GM23338 (cell line): ENCODE measurements at places on chromosomes 7 and 10. TPM values are rescaled to one million over a fixed set of nuclear protein-coding genes. Genes with fewer than 3 reads are reported as not detected.

The SVIL gene
- total RNA-seq = 7.8 and 8.8 TPM in 2 replicates

The NFKB2 gene
- 19.0 and 29.4 TPM in 2 replicates for total RNA-seq

The ORAI2 gene
- 21.7 and 33.8 TPM in 2 replicates for total RNA-seq

The PLAU gene
- total RNA-seq = 13.3 and 14.5 TPM in 2 replicates

The NXPH1 gene
- total RNA-seq = 3.0 and 5.2 TPM in 2 replicates

GRCh38 chr10:13882119-13882711, 295.4 kb downstream of the PRPF18 start:
- peak; percentile 93 for DNase-seq
- H3K4me1 ChIP-seq = peaks cover 34% of the 10 kb centered on the region
- no peak overlapping the region for H3K4me3 ChIP-seq

GRCh38 chr10:102593074-102593803, 51.0 kb upstream of the TRIM8 start:
- no peaks in the 10 kb centered on the region for H3K27me3 ChIP-seq
- no peaks in the 10 kb centered on the region for H3K36me3 ChIP-seq
- H3K4me3 ChIP-seq = no peak overlapping the region
- DNase-seq = no peak
- peaks cover 8% of the 10 kb centered on the region; the same call in 1 of the 2 replicates for H3K4me1 ChIP-seq

GRCh38 chr7:52507546-52508255, 527.7 kb upstream of the POM121L12 start:
- no peak for DNase-seq
- H3K36me3 ChIP-seq = no peaks in the 10 kb centered on the region
- H3K4me1 ChIP-seq = no peaks in the 10 kb centered on the region
- H3K4me3 ChIP-seq = no peak overlapping the region
- H3K27ac ChIP-seq = no peak overlapping the region

DNA sequence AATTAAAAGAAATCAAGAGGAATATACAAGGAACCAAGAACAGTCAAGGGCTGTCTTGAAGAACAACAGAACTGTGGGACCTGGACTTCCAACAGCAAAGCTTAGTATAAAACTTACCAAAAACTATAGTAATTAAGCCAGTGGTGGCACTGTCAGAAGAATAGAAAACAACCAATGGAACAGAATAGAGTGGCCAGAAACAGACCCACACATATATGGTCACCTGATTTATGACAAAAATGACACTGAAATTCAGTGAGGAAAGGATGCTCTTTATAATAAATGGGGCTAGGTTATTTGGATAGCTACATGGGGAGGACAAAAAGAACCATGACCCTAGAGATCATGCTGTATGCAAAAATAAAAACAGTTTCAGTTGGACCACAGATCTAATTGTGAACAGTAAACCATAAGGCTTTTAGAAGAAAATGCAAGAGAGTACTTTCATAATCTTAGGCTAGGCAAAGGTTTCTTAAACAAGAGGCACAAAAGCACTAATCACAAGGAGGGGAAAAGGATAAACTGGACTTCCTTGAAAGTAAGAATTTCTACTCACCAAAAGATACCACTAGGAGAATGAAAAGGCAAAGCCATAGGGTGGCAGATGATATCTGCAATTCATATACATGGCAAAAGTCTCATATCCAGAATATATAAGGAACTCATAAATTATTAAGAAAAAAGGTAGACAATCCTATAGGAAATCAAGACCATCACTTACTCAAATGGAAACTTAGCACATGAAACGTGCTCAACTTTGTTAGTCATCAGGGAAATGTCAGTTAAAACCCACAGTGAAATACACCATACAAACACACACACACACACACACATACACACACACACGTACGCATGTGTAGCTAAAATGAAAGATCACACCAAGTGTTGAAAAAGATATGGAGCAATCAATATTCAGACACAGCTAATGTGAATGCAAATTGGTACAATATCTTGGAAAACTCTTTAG, 20.8 kb downstream of the HYCC1 start:
- no peaks in the 10 kb centered on the region for H3K36me3 ChIP-seq
- peaks cover 77% of the 10 kb centered on the region for H3K4me1 ChIP-seq
- peak overlapping the region; percentile 18; the same call in 1 of the 2 replicates for H3K27ac ChIP-seq
- no peak overlapping the region for H3K4me3 ChIP-seq
- DNase-seq = no peak
- no peaks in the 10 kb centered on the region for H3K27me3 ChIP-seq

DNA sequence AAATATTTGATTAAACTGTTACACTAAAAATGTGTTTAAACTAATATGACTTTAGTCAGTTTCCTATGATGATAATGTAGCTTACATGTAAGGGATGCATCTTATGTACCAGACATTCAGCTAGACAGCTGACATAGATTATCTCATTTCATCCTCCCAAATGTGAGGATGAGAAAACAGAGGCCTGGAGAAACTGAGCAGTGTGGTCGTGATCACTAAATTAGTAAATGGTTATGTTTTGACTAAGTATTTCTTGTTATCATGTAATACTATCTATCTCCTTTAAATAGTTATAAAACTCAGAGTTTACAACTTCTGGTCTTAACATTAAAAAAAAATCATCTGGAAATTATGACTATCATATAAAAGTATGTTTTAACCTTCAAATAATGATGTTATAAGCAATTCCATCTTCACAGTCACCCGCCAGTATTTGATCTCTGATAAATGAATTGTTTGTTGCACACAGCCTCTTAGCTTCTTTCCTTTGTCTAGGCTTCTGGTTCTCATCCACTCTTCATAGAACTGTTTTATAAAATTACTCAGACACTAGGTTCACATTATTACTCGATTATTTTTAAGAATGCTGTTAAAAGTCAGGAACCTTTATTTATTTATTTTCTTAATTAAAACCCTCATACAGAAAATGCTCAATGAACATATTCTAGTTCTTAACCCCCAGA, 33.6 kb upstream of the HDAC9 start:
- no peaks in the 10 kb centered on the region for H3K36me3 ChIP-seq
- no peaks in the 10 kb centered on the region for H3K4me1 ChIP-seq
- no peak for DNase-seq
- H3K4me3 ChIP-seq = no peak overlapping the region

- H3K4me3 ChIP-seq = no peak overlapping the region
- H3K27ac ChIP-seq = no peak overlapping the region
- DNase-seq = peak; percentile 56
- H3K4me1 ChIP-seq = peaks cover 7% of the 10 kb centered on the region; the same call in 1 of the 2 replicates
- H3K36me3 ChIP-seq = no peaks in the 10 kb centered on the region
Measured at GRCh38 chr10:29841724-29842649, 207.2 kb upstream of the SVIL start.

GRCh38 chr7:117777335-117778142, 95.7 kb downstream of the CTTNBP2 start:
- H3K36me3 ChIP-seq = peaks cover 7% of the 10 kb centered on the region; the same call in 1 of the 2 replicates
- H3K27ac ChIP-seq = no peak overlapping the region
- DNase-seq = no peak
- no peaks in the 10 kb centered on the region for H3K27me3 ChIP-seq
- no peaks in the 10 kb centered on the region; the same call in 1 of the 2 replicates for H3K4me1 ChIP-seq

- no peak overlapping the region for H3K4me3 ChIP-seq
- peaks cover 11% of the 10 kb centered on the region for H3K4me1 ChIP-seq
- no peaks in the 10 kb centered on the region for H3K27me3 ChIP-seq
- H3K36me3 ChIP-seq = no peaks in the 10 kb centered on the region
Measured at GRCh38 chr7:99642027-99642426, 25.3 kb downstream of the ZSCAN25 start.

DNA sequence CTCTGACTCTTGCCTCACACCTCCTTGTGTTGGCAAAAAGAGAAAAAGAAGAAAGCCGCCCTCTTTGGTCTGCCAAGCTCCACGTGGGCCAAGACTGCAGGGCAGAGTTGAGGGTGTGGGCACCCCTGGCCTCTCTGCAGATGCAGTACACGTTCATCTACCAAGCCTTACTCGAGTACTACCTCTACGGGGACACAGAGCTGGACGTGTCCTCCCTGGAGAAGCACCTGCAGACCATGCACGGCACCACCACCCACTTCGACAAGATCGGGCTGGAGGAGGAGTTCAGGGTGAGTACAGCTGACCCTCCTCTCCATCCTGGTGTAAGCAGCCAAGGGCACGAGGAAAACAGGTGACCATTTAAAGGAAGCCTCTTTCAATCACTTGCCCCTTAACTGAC, 56.1 kb downstream of the MKI67 start:
- no peak for DNase-seq
- no peak overlapping the region for H3K27ac ChIP-seq
- H3K4me1 ChIP-seq = no peaks in the 10 kb centered on the region
- H3K27me3 ChIP-seq = no peaks in the 10 kb centered on the region

DNA sequence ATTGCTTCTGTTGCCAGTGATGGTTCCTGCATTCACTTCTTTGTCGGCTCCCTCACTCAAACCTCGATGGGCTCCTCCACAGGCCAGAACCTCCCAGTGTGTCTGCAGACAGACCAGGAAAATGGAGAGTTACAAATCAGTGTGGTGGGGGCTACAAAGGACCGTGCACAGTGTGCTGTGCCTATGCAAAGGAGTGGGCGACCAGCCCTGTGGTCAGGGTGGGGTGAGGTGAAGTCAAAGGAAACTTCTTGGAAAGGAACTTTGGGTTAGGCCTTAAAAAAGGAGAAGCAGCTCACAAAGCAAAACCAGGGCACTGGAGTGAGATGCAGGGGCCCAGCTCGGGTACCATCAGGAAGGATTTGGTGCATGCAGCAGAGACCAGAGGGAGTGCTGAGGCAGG, 304.3 kb upstream of the ZMIZ1 start:
- no peaks in the 10 kb centered on the region for H3K27me3 ChIP-seq
- H3K4me3 ChIP-seq = no peak overlapping the region
- no peaks in the 10 kb centered on the region for H3K4me1 ChIP-seq
- no peak for DNase-seq
- H3K36me3 ChIP-seq = no peaks in the 10 kb centered on the region
- H3K27ac ChIP-seq = no peak overlapping the region

GRCh38 chr10:61211468-61211867, 241.7 kb downstream of the TMEM26 start:
- H3K4me1 ChIP-seq = no peaks in the 10 kb centered on the region
- H3K36me3 ChIP-seq = no peaks in the 10 kb centered on the region
- H3K4me3 ChIP-seq = no peak overlapping the region
- DNase-seq = peak; percentile 6

GRCh38 chr7:1470901-1471300, 11.6 kb upstream of the MICALL2 start:
- no peak overlapping the region for H3K4me3 ChIP-seq
- no peak overlapping the region for H3K27ac ChIP-seq
- no peaks in the 10 kb centered on the region for H3K27me3 ChIP-seq
- no peaks in the 10 kb centered on the region for H3K36me3 ChIP-seq

DNA sequence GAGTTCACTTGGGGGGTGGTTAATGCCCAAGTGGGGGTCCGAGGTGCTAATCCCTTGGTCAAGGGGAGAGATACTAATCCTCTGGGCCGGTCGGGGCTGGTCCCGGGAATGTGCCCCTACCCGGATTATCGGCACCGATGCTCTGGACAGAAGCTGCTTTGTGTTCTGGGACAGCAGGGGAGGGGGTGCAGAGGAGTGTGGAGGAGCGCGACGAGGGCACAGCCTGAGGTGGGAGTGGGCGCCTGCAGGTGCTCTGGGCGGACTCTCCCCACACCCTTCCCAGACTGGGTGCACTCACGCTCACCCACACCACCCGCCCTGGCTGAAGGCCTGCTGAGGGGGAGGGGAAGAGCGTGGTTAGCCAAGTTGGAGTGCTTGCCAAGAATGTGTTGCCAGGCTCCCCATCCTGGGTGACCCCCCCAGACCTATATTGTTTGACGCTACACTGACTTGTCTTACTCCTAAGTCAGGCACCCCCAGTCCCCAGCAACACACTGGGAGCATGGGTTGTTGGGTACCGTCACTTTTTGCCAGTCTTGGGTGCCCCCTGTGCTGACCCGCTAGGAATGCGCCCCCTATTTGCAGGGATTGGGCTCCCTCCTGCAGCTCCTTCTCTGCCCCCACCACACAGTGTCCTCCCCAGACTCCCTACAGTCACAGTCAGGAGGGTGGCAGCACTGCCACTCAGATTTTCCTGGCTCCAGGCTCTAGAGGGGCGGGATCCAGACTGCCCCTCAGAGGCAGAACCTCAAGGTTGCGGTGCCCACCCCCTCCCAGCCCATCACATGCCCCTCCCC, 1.2 kb downstream of the SLC4A2 start:
- peaks cover 36% of the 10 kb centered on the region for H3K27me3 ChIP-seq
- no peak overlapping the region for H3K27ac ChIP-seq
- DNase-seq = no peak
- H3K36me3 ChIP-seq = peaks cover 9% of the 10 kb centered on the region
- peaks cover 36% of the 10 kb centered on the region for H3K4me1 ChIP-seq
- peak overlapping the region; percentile 99 for H3K4me3 ChIP-seq

DNA sequence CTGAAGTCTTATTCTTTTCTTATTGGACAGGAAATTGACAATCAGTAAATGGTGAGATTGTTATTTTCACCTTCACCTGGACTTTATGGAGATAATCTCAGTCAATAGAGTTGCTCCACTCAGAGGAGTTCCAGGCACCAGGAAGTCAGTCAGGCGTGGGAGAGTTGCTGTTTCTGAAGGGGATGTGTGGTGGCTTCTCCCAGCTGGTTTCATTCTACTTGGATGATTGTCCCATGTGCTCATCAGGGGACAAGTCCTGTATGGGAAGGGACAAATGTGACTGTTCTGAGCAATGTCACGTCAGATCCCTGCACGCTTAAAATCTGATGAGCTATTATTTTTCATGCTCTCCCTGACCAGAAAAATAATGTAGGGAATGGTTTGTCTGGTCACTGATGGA, 222.5 kb upstream of the PITRM1 start:
- DNase-seq = no peak
- H3K36me3 ChIP-seq = no peaks in the 10 kb centered on the region
- H3K27me3 ChIP-seq = no peaks in the 10 kb centered on the region
- H3K27ac ChIP-seq = no peak overlapping the region
- no peaks in the 10 kb centered on the region; the same call in 1 of the 2 replicates for H3K4me1 ChIP-seq
- no peak overlapping the region for H3K4me3 ChIP-seq

DNA sequence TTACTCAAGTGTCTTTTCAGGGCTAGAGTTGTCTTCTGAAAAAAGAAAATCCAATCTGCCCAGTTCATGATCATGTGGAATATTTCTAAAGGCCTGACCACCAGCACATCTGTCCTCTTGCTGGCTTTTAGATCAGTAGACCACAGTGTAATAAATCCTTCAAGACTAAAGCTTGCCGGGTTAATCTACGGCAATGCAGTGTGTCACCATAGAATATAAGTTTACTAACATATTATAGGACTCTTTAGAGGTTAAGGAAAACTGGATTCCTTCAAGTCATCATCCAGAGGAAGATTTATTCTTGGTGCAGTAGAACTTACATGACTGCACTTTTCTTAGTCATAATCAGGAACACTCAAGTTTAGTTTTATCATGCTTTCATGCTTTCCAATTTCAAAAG, 349.5 kb downstream of the SEMA3D start:
- no peaks in the 10 kb centered on the region for H3K27me3 ChIP-seq
- H3K36me3 ChIP-seq = no peaks in the 10 kb centered on the region
- no peak for DNase-seq
- H3K27ac ChIP-seq = no peak overlapping the region
- H3K4me3 ChIP-seq = no peak overlapping the region
